ENCODE measurements at places on chromosomes 12 and 14.

GRCh38 chr12:116303066-116303465 lies 25.6 kb upstream of the MED13L start:
- no peak for DNase-seq

DNA sequence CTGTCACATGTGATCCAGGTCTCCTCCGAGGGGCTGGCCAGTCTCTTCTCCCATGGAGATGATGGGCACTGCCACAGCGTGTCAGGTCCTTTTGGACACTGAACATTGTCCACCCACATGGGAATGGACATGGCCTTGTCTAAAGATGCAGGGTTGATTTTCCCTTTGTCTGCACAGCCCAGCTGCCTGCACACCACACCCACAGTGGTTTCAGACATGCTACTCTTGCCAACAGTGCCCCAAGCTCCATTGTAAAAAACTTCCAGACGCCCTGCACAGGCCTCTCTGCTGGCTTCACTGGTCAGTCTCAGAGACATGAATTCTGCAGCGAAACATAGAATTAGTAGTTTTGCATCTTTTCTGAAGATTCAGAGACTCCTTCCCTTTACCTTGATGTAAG lies 18.5 kb downstream of the CD163 start:
- DNase-seq, result no peak

- no peak for DNase-seq
Observed at GRCh38 chr14:104993306-104993705, 7.7 kb downstream of the CLBA1 start.

DNA sequence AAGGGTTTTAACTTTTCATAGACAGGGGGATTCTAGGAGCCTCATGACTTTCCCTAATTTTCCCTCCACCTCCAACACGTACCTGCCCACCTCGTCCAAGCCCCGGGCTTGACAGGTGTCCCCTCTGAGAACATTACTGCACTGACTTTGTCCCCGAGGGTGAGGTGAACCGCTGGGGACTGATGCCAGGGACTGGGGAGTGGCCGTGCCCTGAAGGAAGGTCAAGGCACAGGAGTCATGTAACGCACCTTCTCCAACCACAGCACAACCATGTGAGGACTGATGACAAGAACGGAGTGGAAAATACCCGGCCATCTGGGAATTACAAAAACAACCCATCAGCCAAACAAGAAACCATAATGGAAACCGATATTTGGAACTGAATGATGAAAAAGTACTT lies 214.7 kb upstream of the C14orf180 start:
- DNase-seq, result no peak

DNA sequence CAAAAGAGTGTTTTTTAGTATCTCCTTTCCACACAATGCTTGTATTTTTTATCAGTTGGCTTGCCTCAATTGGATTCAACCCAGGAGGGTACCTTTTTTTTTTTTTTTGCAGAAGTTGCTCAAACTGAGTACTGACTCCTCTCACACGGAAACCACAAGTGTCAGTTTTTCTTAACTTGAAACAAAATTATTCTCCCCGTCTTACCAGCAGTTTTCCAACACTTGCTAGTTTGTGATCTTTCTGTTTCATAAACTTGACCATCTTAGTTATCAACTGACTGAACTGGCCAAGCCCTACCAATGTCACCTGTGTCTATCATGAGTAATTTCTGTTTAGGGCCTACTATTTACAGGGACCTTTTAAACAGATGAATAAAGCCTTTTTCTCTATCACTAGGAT lies 34.1 kb upstream of the ITPR2 start:
- DNase-seq, result no peak
